ENCODE measurements at places on chromosomes 5 and 9.

GRCh38 chr9:116958881-116959280 lies 271.8 kb downstream of the TRIM32 start:
- DNase-seq = no peak

GRCh38 chr5:122858451-122858850 lies 13.0 kb downstream of the SNX24 start:
- no peak for DNase-seq

DNA sequence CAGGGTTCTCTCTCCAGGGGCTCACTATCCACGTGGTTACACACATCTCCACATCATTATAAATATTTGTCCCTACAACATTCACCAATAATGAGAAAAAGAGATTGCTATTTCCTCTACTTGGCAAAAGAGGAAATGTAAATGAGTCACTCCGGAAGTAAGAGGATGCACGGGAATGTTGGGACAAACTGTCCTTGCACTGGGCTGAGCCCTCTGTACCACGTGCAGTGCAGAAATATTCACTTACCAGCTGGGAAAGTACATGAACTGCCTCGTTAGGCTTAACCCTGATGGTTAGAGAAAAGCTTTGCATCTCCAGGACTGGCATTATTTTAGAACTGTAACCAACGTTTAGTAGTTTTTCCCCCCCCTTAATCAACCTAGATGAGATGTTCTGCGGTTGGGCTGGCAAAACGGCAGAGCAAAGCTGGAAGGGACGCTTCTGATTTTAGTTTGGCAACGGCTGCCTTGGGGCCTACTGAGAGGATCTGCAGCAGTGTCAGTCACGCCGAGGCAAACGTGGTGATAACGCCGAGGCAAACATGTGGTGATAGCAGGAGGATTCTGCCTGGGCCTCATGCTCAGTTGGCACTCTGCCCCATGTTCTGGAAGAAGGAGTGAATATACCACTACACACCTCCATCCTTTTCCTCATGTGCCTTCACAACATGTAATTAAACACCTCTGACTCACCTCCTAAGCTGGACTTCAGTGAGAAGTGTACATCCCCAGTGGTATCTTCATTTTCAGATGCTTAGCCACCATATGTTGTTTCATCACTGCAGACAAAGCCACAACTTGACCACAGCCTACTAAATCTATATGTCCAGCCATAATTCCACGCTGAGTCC lies 661.4 kb upstream of the KLF4 start:
- DNase-seq = no peak

DNA sequence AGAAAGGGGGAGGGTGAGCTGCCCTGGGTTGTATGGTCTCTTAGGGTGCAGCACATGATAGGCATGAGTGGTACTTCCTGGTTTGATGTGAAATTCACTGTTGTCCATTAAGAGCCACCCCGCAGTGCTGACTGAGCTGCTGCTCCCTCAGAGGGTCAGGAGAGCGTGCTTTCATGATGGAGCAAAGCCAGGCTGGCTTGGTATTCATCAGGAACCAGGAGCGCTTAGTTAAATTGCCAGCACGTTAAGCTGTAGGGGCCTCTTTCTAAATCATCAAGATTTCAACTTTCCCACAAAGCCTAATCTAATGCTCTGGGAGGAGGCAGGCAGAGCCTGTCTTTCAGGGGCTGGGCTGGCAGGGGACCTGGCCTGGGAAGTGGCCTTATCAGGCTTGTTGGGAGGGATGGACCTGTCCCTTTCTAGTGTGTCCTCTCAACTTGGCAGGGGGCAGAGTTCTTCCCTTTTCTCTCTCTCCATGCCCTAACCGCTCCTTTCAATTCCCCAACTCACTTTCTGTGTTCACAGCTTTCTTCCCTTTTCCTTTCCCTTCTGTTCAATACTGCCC lies 7.9 kb downstream of the CYSTM1 start:
- DNase-seq = no peak

DNA sequence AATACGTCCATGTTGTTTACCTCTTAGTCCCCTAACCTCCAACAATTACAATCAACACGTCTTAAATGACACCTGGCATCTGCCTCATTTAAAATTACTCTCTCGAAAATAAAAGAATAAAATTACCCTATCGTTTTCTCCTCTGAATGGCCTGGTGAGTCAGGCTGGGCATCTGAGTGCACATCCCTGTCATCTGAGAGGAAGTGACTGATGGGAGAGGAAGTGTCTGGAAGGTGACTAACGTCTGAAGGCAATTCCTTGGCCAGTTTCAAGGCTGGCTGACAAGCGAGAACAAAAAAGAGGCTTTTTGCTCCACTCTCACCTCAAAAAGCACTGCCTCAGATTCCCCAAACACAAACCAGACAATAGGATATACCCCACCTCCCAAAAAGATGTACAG lies 57.7 kb downstream of the MAPKAP1 start:
- DNase-seq = no peak

DNA sequence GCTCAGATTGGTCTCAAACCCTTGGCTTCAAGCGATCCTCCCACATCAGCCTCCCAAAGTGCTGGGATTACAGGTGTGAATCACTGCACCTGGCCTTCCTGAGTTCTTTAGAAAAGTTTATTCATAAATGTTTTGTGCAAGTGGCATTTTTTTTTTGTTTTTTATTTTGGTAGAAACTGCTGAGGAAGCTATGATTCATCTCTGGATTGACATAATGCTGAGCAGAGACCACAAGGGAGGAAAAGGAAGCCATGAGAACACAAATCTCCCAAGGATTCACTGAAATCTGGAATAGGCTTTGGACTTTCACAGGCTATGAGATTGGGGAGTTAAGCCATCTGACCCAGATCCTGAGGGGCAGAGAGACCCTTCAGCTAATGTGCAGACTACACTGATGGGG lies 3.4 kb upstream of the SLC46A2 start:
- no peak for DNase-seq

GRCh38 chr9:21154018-21154608 lies 12.3 kb downstream of the IFNA21 start:
- no peak for DNase-seq

- peak; percentile 85 for DNase-seq
Measured at GRCh38 chr9:126722252-126722921, 82.5 kb upstream of the ZBTB43 start.

- no peak for DNase-seq
Measured at GRCh38 chr5:168747987-168748777, 169.0 kb upstream of the PANK3 start.

GRCh38 chr9:106936680-106937079 lies 73.7 kb downstream of the ZNF462 start:
- DNase-seq = no peak

DNA sequence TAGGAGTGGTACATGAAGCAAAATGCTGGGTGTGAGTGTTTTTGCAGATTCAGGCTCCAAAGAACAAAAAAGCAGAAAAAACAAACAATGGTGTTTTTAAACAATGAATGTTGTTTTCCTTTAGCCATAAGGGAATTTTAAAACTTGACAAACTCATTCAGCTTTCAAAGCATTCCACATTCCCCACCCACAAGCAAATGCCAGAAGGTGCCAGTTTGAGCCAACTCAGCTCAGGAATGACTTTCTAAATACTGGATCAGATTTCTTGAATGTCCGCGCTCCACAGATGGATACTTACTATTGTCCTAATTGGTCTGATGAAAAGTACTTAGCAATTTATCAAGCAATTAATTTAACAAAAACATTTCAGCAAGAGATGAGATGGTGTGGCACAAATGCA lies 12.9 kb upstream of the MOB3B start:
- no peak for DNase-seq

DNA sequence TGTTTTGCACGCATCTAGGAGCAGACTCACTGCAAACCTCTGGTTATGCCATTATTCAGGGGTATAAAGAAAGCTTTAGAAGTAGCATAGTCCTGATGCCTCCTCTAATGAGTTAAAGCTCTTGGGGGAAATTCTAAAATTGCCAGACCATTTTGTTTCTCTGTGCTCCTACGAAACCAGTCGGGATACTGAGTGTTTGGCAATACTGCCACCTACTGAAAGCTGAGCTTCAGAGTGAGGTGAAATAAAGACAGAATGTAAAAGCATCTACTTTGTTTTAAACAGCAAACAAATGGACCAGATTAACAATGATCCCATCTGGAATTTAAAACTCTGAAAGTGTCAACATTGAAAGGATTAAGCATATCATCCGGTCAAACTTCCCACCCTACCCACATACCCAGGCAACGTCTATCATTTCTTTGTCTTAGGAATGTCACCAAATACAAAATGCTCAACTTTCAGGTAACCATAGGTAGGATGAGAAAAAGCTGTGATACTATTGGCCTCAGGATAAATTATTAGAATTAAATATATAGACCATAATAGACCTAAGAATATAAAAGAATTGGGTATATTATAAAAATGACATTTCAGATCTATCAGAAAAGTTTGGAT lies 77.8 kb upstream of the SHISAL2B start:
- DNase-seq = no peak

DNA sequence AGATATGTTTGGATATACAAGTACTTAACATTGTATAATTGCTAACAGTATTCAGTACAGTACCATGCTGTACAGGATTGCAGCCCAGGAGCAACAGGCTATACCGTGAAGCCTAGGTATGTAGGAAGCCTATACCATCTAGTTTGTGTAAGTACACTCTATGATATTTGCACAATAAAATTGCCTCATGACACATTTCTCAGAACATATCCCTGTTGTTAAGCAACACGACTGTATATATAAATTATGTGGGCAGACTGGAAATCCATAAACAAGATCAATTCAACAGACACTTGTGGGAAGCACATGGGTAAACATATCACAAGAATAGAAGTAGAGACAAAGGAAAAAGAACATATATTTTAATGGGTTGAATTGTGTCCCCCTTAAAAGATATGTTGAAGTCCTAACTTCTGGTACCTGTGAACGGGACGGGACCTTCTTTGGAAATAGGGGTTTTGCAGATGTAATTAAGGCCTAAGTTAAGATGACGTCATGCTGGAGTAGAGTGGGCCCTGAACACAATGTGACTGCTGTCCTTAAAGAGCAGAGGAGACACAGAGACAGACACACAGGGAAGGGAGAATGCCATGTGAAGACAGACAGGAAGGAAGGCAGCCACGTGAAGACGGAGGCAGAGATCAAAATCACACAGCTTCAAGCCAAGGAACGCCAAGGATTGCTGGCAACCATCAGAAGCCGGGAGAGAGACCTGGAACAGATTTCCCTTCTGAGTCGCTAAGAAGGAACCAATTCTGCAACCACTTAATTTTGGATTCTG lies 76.3 kb downstream of the SCAI start:
- no peak for DNase-seq

DNA sequence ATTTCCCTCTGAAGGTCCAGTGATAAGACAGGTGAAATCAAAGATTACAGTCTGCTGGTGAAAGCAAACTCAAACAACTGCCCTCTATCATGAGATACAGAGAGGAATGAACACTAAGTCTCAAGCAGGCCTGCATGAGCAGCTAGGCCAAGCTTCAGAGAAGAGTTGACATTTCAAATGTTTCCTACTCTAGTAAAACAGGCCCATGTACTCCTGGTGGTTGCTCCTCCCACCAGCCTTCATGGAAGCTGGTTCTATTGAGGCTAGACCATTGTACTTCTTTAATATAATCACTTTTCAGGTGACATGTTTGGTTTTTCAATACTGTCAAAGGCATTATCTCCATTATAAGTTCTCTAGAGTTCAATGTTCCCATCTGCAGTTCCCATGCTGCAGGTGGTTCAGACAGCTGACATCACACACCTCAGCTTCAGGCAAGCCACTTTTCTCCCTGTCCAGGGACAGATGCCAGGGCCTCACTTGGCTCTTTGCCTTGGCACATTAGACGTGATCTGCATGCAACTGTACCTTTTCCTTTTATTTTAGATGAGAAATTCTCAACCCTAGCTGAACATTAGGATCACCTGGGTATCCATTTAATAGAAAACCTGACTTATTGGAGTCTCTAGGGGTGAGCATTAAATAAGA lies 89.8 kb downstream of the PIK3R1 start:
- DNase-seq = no peak

- DNase-seq = no peak
Measured at GRCh38 chr5:93092349-93093105, 488.5 kb downstream of the NR2F1-AS1 start.

DNA sequence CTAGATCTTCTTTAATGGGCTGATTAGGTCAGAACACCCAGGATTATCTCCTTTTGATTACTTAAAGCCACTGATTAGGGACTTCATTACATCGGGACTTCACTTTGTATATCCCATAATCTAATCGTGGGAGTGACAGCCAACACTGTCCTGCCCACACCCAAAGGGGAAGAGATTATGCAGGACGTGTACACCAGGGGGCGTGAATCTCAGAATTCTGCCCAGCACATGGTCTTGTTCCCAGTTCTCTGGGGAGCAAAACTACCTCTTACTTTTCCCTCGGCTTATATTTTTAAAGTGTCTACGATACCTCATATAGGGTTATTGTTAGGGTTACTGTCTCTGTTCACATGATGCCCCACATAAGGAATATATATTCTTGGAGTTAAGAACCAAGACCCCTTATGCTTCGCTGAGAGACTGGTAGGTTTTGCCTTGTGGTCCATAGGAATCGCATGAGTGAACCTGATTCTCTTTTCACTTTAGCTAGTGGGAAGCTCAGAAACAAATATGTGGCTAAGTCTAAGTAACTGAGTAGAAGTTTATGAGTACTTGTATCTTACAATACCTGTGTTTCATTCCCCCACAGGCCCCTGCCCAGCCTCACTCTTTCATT lies 192.7 kb downstream of the GNA14 start:
- no peak for DNase-seq

DNA sequence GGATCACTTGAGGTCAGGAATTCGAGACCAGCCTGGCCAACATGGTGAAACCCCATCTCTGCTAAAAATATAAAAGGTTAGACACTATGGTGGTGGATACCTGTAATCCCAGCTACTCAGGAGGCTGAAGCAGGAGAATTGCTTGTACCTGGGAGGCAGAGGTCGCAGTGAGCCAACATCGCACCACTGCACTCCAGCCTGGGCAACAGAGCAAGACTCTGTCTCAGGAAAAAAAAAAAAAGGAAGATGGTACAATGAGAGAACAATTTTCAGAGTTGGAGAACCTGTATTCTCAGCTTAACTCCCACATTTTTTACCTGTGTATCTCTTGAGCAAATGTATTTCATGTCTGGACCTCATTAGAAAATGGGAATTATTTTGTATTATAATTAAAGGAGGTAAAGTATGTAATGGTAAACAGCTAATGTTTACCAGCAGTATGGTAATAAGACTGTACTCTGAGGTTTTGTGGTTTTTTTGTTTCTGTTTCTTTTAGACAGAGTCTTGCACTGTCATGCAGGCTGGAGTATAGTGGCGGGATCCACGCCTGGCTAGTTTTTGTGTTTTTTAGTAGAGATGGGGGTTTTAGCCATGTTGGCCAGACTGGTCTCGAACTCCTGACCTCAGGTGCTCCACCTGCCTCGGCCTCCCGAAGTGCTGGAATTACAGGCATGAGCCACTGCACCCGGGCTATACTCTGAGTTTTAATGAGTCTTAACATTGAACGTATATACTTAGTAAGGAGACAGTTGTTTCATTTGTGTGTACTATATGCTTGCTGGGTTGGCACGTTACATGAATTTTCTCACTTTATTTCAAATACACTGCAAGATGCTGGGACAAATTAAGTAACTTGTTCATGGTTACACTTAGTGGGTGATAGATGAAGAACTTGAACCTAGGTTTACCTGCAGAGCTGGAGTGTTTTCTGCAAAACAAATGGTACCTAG lies 16.2 kb downstream of the UHRF2 start:
- DNase-seq = no peak

Measured in stimulated activated CD8-positive, alpha-beta memory T cell treated with anti-CD3 and anti-CD28 coated beads, Interleukin-4, amount 100 ng/mL, for 1 hour (primary cell).